ENCODE measurements at places on chromosomes 11 and 22.
A peak's percentile ranks its signal among the peaks of the same experiment; 100 is the strongest.

GRCh38 chr22:17655289-17655688 is 16.7 kb downstream of the BCL2L13 start:
- DNase-seq = no peak

GRCh38 chr11:105202422-105202821 is 62.9 kb upstream of the CARD18 start:
- no peak for DNase-seq

GRCh38 chr11:66857234-66857926 is 516 bp downstream of the LRFN4 start:
- DNase-seq = no peak

GRCh38 chr11:119352857-119353260 is 6.4 kb upstream of the MFRP start:
- peak; percentile 50 for DNase-seq

DNA sequence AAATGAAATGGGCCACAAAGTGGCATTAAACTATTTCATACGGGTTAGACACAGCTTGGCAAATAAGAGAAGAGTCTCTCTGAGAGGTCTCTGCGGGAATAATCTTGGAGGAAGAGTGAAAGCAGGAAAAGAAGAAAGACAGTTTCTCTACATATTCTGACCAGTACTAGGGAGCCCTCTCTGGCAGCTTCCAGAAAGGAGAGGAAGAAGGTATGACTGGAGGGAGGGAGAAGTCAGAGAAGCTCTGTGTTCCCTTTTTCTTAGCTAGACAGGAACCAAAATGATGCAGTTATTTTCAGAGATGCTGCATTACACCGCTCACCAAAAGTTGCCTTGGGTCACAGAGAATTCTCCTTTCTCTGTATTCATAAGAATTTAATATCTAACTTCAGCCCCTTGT is 382.1 kb downstream of the KCNA4 start:
- DNase-seq = no peak

- DNase-seq = no peak
Measured at GRCh38 chr22:35418088-35418487, 18.1 kb downstream of the MCM5 start.

GRCh38 chr22:38973289-38974169 is 8.6 kb upstream of the APOBEC3B start:
- no peak for DNase-seq

DNA sequence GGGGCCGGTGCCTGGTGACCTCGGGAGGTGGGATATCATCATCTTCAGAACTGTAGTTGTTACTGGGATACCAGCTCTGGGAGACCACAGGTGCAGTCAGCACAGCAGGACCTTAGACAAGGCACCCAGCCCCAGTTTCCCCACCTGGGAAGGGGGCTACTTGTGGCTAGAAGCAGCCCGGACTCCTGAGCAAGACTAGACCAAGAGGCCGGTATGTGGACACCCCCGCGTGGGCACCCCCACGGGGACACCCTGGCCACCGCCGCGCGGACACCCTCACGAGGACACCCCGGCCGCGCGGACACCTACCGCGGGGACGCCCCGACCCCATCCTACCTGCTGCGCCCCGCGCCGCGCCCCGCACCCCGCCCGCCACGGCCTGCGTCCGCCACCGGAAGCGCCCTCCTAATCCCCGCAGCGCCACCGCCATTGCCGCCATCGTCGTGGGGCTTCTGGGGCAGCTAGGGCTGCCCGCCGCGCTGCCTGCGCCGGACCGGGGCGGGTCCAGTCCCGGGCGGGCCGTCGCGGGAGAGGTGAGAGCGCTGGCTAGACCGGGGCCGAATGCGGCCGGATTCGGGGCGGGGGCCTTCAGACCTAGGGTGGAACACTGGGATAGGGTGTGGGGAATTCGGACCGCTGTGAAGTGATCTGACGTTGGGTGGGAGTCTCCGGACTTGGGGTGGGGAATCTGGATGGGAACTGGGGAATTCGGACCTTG is at the start of the genes COMT and TXNRD2:
COMT (plus strand) TSS at position 408 of the 718 bp plus-strand sequence. CDS start 20,755 bp downstream, outside the sequence.
TXNRD2 (minus strand) TSS at position 454 of the 718 bp plus-strand sequence; CDS start at position 439, 15 bp downstream.
- peak; percentile 80 for DNase-seq

DNA sequence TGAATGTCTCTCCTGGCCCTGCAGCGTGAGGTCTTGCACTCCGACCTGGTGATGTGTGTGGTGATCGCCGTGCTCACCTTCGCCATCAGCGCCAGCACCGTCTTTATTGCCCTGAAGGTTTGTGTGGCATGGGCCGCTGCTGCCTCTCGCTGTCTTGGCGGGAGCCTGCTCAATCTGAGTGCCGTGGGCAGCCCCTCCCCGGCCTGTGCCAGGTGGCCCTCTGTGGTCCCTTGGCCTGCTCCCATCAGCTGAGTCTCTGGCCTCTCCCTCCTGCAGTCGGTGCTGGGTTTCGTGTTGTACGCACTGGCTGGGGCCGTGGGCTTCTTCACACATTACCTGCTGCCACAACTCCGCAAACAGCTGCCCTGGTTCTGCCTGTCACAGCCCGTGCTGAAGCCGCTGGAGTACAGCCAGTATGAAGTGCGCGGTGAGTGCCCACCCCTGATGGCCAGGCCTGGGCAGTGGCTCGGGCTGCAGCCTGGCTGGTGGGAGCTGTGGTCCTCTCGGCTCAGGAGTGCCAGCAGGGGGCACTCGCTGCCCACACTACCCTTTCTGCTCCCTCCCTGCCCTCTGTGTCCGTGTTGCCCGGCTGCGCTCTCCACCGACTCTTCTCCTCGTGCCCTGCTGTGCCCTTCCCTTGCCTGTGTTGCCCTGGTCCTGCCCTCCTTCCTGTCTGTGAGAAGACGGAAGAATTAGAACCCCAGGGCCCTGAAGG is 10.2 kb downstream of the PCNX3 start:
- no peak for DNase-seq

GRCh38 chr11:92329646-92330045 is 105.0 kb downstream of the FAT3 start:
- DNase-seq = no peak

- no peak for DNase-seq
Measured at GRCh38 chr22:20131597-20131858, at the start of gene ZDHHC8. Gene ZDHHC8 (plus strand): TSS chr22:20131804. CDS start chr22:20131948, 144 bp downstream.

DNA sequence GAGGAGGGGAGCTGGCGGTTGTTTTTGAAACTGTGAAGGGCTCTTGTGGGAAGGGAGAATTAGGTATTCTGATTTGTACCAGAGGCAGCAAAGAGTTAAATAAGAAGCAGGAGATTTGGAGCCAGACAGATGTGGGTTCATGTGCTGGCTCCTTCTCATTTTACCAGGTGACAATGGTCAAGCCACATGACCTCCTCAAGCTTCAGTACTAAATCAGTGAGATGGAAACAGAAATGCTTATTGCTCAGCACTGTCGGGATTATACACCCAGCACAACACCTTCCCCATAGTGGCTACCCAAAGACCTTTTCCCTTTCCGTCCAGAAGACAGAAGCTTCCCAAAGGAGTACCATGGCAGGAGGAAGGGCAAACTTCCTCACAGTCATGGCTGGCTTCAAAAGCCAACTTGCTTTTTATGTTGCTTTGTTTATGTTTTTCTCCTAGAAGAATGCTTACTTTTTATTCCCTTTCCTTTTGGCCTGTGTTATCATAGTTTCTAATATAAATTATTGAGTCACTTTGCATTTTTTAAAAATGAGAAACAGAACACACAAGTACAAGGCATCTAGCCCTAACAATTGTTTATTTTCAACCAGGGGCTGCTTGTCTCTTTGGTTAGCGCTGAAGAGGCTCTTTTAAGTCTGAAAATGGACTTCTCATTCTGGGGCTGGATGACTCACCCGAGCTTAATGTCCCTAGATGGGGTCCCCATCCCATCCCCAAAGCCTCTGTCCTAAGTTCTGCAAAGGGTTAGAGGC is 181.5 kb upstream of the ZBED5 start:
- no peak for DNase-seq

DNA sequence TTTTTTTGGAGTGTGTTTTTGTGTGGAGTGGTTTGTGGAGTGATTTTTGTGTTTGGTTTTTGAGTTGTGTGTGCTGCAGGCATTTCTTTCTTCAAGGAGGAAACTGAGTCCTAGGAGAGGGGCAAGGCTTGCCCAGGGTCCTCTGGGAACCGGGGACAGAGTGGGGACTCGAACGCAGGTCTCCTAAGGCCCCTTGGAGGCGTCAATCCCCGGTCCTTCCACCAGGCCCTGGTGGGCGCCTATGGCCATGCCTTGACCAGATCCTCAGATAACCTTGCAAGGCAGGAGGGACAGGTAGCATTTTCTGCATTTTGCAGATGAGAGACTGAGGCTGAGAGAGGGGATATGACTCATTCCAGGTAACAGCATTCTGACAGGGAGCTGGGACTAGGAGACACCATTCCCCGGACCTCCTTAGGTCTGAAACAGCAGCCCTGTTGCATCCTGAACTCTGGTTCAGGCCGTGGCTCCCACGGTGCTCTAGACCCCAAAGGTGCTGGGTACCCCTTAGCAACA is 39.1 kb downstream of the MYO7A start:
- no peak for DNase-seq

DNA sequence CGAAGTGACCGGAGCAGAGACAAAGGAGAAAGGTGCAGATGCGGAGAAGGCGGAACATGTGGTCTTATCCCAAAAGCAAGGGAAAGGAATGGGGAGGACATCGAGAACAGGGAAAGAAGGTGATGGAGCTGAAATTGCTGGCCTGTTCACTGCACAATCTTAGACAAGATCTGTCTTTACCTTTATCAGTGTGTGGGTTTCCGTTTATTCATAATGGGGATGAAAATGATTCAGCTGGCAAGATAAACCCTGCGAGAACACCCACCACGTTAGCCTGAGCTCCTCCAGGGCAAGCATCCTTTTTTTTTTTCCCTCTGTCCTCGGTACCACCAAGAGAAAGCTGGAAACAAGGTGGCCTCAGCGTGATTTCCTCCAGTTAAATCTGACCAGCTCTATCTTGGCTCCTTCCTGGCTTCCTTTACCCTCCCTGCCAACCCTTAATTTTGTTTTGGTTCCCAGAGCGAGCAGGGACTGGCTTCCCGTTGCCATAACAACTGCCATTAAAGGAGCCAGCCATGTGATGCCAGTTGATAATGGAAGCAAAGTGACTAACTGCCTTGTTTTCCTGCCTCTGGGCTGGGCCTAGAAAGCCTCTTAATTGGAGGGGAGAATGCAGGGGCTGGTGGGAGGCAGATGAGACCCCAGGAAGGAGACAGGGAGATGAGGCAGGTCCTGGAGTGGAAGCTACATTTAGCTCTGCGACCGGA is 4.2 kb downstream of the SGSM1 start:
- DNase-seq = no peak

DNA sequence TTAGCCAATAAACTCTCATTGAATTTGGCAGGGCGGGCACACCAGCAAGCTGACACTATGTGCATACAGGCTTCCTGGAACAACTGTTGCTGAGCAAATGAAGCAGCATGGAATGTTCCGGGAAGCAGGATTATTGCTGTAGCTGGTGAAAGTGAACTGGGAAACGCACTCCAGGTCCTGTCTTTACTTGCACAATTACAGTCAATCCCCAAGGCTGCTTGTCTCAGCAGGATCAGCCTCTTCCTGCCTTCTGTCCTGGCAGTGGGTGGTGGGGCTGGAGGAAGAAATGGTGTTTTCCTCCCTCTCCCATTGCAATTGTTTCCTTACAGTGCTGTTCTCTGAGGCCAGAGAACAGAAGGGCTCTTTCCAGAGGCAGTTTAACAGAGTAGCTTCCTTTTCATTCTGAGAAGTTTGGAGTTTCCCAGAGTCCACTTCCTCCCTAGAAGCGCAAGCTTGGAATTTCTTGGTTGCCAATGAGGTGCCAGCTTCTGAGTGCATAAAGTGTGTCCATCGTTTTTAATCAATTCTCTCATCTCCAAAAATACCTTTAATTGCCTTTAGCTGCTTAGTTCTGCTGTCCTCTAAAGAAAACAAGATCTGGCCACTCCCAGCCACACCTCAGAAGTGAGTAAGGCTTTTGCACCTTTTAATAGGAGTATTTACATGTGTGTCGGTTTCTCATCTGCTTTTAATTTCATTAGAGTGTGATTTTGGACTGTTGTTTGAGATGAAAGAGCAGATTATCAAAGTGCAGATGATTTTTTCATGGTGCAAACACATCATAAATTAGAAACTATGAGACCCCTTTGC is 19.9 kb downstream of the CD44 start:
- DNase-seq = peak; percentile 79

DNA sequence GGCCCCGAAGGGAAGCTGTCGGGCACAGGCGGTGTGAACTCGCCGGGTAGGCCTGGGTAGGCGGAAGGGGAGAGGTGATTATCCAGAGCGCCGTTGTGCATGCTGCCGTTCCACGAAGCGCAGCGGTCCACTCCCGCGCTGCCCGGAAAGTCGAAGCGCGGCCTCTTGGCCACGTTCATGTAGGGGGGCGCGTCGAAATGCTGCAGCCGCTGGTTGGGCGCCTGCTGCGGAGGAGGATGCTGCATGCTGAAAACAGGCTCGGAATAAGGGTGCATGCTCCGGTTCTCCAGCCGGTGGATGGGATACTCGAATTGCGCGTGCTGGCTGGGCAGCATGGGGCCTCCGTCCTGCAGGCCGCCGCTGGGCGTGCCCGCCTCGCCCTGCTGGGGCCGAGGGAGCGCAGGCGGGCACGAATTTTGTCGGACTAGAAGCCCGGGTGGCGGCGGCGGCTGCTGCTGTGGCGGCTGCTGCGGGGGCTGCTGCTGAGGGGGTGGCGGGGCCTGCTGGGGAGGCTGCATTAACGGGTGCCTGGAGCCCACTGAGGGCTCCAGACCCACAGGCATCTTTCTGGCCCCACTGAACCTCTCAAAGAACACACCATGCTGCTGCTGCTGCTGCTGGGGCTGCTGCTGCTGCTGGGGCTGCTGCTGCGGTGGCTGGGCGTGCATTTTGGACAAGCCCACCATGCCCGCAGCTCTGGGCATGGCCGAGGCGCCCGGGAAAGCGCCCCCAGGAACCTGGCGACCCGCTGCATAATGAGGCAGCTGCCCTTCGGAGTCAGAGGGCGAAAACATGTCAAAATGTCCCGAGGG is 2.3 kb downstream of the MN1 start:
- DNase-seq = peak; percentile 75

- no peak for DNase-seq
Measured at GRCh38 chr11:32426819-32427615, 8.3 kb downstream of the WT1 start.

DNA sequence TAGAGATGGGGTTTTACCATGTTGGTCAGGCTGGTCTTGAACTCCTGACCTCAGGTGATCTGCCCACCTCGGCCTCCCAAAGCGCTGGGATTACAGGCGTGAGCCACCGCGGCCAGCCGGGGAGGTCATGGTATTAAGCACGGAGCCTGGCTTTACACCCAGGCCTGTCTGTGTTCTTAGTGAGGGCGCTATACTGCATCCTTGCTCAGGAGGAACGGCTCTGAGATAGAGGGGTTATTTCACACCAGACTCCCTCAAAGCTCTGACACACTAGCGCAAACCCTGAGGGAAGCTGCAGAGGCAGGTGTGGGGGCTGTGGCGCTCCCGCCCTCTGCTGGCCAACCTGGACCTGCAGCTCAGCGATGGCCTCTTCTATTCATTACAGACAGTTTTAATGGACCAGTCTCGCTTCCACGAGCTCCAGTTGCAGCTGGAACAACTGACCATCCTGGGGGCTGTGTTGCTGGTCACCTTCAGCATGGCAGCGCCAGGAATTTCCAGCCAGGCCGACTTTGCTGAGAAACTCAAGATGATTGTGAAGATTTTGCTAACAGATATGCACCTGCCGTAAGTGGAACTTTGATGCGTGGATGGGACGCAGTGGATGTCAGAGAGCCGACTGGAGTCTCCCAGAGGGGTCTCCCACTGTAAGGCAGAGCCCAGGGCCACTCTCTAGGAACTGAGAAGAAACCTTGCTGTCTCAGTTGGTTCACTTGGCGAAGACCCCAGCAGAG is 26.2 kb downstream of the TCP11L1 start:
- DNase-seq = peak; percentile 74

GRCh38 chr11:95671768-95672167 is 117.8 kb downstream of the FAM76B start:
- DNase-seq = no peak

Measured in right forelimb (tissue), 1 donor.